NCI-H446 treated with DMSO at 0.1 percent for 48 hours (cell line): ENCODE measurements at places on chromosomes 6 and 20.

DNA sequence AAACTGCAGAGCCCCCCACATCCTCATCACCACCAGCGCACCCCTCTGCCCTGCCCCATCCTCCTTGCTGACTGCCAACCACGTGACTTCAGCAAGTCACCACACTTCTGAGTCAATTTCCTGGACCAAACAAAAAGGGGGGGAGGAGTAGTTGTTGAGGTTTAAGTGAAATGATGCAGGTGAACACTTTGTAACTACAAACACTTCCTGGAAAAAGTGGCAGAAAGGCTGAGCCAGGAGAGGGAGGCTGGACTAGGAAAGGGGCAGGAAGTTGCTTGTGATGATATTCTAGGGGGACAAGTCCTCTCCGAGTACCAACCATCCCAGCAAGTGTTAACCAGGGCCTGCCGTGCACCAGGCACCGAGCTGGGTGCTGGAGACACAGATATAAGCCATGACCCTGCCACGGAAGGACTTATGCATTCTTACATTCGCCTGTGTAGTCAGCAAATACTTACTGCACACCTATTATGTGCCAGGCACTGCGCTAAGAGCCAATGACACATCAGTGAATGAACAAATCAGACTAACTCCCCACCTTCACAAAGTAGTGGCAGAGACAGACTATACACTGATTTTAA is 67.3 kb downstream of the PREX1 start:
- DNase-seq = no peak

DNA sequence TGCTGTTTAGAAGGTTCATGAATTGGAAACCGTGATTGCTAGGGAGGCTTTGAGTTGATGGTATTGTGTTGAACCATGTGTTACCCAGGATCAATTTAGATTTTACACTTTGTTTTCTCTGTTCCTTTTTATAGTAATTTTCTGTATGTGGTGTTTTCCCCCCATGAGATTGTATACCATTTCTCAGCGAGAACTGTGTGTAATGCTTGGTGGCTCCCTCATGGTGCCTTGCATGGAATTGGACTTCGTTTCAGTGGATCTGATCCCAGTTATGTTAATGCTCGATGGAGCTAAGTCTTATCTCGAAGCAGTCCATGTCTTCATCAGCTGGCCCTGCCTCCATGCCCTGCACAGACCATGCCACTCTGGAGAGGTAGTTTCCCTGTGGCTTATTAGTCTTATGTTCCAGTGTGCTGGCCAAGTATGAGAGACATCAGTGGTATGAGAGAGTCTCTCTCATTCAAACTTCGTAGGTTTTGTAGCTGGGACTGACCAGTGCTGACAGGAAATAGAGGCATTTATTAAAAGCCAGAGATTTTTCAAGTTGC is 18.7 kb downstream of the PTPN1 start:
- DNase-seq = no peak

DNA sequence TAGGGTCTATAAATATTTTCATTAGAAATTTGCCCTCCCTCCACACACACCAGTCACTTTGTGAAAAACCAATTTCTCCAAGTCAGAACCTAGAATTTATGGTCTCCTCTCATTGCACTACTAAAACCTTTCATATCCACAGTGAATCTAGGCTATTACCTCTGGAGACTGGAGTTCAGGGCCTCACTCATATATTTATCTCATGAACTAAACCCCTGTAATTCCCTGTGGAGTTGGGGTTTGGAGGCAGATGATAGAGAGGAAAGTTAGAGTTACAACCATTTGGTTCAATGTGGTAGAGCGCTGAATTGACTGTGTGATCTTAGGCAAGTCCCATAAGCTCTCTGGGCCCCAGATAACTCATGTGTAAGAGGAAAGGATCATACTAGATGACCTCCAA is 18.2 kb upstream of the CEP85L start:
- DNase-seq = no peak

DNA sequence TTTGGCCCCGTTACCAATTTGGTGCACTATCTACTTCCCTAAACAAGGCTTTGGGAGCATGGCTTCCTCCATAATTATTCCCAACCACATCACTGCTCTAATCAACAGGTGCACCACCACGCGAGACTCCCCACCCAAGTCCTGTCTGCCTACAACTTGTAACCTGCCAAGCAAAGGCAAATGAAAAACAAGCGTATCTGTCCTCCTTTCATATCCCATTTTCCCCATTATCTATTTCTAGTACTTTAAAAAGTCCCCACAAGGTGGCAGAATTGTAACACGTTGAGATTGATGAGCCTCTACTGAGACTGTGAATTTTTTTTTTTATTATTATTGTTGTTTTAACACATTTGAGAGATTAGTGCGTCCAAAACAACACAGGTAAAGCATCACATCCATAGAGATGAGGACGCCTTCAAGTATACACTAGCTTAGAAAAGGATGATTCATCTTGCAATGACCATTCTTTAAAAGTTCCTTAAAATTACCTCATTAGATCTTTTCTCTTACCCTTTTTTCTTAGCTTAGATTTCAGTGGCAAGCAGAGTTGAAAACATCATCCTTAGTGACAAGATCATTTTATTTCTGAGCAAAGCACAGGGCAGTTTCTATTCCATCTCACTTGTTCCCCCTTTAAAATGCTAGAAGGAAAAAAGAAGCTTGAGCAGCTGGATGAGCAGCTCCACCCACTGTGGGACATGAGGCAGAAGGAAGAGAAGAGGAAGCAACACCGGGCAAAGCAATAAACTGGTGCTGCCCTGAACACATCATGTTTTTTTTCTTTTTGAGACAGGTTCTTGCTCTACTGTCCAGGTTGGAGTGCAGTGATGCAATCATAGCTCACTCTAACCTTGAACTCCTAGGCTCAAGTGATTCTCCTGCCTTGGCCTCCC is 210.8 kb downstream of the ARHGAP18 start:
- no peak for DNase-seq

DNA sequence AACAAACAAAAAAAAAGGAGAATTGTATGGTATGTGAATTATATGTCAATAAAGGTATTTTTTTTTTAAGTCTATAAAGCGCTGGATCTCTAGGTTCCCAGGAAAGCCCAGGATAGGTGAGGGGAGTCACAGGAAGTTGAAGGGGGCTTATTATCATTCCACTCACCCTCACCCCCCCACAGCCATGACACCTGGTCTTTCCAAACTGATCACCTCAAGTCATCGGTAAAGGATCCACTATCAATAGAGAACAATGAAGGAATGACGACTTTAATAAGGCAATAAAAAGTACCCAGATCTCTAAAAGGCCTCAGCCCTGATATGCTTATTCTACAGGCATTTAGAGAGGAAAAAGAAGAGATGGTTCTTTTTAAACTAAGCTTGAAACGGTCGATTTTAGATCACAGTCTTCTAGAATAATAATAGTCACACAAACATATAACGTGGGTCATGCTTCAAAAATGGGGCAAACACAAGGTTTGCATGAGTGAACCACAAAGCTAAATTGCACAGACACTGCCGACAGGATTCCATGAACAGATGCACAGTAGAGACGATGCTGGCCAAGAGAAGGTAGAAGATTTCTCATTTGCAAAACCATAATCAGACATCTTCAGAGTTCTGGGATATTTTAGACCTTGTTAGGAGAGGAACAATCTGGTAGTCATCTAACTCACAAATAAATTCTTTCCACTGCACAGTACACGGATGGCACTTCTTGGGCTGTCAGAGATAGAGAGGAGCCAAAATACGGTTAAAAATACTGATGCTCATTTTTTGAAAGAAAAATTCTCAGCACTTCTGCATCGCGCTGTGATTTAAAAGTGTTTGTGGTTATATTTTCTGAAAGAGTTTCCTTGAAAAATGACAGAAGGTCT is 21.0 kb downstream of the ZMYND8 start:
- peak; percentile 28 for DNase-seq

DNA sequence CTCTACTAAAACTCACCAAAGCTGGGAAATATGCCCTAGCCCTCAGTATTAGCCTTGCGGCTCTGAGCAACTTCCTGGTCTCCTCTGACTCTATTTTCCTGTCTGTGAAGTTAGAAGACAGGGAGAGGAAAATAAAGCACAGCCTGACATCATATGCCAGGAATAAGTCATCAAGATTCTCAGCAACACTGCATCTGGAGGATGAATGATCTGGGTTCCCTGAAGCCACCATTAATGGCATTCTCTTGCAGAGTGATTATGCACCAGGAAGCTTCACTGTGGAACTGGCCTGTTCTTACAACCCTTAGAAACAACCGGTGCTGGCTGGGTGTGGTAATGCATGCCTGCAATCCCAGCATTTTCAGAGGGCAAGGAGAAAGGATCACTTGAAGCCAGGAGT is 12.4 kb downstream of the ADGRF5 start:
- no peak for DNase-seq
